ENCODE measurements at places on chromosomes 6 and 20.

DNA sequence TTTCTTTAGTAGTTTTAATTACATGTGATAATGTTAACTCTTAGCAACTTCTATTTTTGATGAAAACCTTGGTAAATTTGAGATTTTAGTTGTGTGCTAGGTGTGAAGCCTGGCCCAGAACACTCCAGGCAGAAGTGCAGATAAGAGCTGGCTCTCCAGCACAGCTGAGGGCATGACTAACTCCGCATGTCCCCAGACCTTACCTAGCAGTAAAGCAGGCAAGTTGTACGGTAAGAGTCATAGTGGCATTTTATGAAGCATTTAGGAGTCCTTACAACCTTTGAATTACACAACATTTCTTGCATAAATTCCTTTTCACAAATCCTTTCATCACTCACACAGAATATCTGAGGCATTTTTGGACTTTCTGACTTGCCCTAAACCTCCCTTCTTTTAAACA lies 67.2 kb downstream of the OPRM1 start:
- no peak for DNase-seq

- no peak for DNase-seq
These were observed 19.3 kb downstream of the TOP1 start for GRCh38 chr20:41047975-41048305.

DNA sequence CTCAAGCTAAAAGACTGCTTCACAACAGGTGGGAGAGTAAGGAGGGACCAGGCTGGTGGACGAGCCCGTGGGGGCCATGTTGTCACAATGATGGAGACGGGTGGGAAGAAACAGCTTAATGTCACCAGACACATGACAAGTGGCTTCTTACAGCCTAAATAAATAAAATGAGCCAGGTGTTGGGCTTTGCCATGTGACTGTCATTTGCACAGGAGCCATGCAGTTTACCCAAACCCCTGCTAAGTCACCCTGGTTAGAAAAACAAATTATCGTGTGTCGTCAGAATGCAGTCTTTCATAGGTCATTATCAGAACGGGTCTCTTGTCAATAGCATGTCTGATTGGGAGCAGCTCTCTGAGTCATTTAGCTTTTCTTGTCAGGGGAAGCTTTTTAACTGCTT lies 18.5 kb downstream of the BTBD3 start:
- DNase-seq = no peak

GRCh38 chr6:101069191-101069795 lies 188.2 kb upstream of the ASCC3 start:
- no peak for DNase-seq

- DNase-seq = peak; percentile 11
These were observed 63.3 kb downstream of the TSPYL4 start for GRCh38 chr6:116190550-116190949.

GRCh38 chr20:10540636-10541493 lies 105.8 kb downstream of the SLX4IP start:
- peak; percentile 64 for DNase-seq

DNA sequence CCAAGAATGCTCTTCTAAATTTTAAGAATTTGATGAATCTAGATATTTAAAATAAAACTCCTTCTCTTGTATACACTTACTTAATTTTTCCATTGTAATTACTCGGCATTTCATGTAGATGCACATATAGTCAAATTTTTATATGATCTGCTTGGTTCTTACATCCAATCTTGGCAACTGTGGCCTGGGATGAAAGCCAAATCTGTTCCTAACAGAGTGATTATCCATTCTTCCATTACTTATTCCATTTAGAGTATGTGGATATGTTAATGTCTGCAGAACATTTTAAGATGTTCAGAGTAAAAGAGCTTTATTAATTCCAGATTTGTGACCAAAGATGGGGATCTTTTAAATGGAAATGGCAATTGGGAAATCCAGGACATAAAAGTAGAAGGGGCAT lies 144.1 kb upstream of the PDE7B start:
- DNase-seq = no peak

DNA sequence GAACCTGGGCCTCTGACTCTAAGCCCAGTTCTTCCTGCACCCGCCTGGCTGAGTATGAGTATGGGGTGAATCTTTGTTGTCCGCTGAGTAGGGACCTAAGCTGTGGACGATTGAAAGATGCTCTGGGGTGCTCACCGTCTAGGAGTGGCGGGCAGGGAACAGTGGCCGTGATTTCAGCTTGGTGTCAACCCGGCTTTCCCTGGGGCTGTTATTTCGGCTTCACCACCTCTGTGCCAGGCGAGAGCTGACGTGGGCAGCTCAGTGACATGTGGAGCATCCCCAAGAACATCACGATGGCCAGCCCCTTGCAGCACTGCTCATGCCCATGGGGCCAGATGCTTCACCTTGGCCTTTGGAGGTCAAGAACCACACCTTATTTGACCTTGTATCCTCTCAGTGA lies 102.6 kb downstream of the TOX2 start:
- DNase-seq = no peak

DNA sequence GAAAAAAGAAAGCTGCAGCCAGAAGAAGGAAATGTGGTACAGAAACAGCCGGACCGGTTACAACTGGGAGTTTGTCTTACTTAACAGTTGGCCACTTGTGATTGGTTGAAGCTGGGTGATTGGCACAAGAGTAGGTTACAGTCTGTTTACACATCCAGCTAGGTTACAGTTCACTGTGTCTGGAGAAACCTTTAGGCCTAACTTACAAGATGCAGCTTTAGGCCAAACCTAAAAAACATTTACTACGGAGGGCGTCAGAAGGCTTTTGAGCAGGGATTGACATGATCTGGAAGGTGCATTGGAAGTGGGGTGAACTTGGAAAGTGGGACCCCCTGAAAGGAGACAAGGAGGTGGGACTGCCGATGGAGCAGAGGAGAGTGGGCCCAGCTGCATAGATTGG lies 122.3 kb downstream of the BANF2 start:
- DNase-seq = no peak

- DNase-seq = peak; percentile 26
These were observed 193.5 kb downstream of the UNC5CL start for GRCh38 chr6:40845553-40845952.

- DNase-seq = no peak
These were observed 45.5 kb downstream of the PCNA start for GRCh38 chr20:5074232-5074674.

- no peak for DNase-seq
These were observed 111.9 kb downstream of the EYA4 start for GRCh38 chr6:133353061-133353460.

Data from SJSA1 (cell line).